ENCODE measurements at places on chromosomes 3 and 15.

- no peak for DNase-seq
These were observed 23.1 kb downstream of the U2SURP start for GRCh38 chr3:143024351-143024960.

DNA sequence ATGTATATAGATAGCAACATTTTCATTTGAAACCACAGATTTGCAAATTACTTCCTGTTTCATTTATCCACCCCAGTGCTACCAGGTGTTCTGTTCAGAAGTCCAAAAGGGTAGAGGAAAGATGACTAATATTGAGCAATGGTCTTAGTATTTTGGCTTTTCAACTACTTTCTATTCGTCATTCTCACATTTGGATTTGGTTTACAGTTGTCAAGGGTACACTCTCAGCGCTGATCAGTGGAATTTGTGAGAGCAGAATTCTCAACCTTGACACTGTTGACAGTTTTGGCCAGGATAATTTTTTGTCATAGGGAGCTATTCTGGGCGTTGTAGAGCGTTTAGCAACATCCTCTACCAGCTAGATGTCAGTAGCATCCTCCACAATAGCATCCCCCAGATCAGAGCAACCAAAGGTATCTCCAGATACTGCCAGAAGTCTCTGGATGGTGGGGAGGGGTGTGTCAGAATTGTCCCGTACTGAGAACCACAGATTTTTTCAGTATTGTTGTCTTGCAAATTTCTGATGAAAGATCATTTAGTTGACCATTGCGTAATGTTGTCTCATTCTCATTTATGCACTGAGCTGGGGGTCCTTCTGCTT lies 4.2 kb downstream of the HMCES start:
- DNase-seq, result no peak

DNA sequence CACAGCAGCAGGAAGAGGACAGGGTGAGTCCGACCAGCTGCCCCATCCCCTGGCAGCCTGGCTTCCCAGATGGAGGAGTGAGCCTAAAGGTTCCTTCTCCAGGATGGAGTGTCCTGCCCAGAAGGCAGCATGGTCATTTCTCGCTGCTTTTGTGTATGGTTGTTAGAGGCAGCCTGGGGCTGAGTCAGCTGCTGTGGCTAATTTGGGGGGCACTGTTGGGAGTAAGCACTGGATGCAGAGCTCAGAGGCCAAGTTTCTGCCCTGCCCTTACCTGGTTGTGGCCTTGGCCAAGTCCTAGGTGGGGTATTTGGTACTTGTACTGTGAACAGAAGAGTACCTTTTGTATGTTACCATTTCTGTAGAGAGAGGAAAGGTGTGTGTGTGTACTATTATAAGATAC lies 78.6 kb downstream of the ADAMTS7 start:
- DNase-seq, result no peak

DNA sequence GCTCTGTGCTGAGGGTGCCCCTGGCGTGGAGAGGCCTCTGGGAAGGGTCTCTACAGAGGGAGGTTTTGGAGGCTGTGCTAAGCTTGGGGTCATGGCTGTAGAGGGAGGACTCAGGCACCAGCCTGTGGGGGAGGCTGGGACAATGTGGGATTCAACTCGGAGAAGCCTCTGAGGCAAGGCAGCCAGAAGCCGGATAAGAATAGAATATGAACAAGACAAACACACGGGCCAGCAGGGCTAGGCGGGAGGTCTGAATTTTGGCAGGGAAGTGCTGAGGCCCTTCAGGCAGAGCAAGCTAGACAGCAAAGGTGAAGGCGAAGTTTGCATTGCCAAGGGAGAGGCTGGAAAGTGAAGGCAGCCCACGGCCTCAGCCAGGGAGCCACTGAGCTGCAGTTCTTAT lies 612.1 kb upstream of the NR2F2 start:
- DNase-seq, result no peak

GRCh38 chr15:60519218-60519617 lies 40.3 kb upstream of the ICE2 start:
- no peak for DNase-seq

DNA sequence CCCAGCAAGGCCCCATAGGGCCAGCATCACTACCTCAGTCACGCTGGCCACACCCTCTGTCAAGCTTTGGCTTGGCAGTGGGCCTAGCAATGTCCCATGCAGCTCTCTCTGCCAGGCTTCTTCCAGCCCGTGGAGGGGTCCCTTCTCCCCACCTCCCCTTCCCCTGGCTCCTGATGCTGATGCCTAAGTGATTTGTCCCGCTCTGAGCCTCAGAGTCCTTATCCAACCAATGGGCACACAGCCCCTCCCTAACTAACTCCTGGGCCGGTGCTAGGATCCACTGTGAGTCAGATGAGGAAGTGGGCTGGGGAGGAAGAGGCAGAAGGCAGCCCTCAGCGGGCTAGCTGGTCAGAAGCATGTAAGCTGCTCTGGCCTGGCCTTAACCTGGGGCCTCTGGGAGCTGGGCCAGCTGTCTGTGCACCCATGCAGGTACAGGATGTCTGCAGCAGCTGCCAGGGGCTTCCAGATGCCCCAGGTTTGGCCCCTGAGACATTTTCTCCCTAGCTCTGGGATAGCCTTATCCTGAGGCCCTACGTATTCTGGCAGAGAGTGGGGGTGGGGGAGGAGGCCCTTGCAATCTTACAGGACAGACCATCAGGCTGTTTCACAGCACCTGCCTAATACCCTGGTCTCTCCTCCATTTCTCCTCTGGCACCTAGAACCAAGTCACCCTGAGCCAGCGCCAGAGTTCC lies 740 bp upstream of the ZBTB47 start:
- DNase-seq, result no peak

DNA sequence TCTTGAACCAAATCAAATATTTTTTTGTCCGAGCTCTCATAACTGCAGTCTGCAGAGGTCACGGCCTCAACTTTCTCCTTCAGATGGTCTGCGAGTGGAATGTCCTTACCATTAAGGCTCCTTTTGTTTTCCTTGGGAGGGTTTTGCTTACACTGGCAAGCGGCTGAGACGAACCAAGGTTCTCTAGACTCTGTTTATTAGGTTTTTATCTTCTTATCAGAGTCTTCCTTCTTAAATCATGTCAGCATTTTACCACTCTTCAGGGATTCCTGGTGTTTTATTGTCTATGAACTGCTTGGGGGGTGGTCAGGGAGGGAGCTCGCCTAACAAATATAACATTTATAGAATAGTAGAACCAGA lies 773.7 kb upstream of the NR2F2 start:
- DNase-seq, result no peak

DNA sequence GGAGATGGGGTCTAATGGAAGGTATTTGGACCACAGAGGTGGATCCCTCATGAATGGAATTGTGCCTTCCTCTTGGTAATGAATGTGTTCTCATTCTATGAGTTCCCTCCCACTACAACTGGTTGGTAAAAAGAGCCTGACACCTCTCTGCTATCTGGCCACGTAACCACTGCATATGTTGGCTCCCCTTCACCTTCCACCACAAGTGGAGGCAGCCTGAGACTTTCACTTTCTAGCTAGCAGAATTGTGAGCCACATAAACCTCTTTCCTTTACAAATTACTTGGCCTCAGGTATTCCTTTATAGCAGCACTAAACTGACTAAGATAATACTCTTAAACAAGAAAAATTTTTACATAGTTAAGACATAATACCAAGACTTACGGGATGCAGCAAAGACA lies 155.3 kb downstream of the NR1I2 start:
- DNase-seq, result no peak

GRCh38 chr15:49075881-49076280 lies 29.6 kb upstream of the SECISBP2L start:
- DNase-seq, result no peak

DNA sequence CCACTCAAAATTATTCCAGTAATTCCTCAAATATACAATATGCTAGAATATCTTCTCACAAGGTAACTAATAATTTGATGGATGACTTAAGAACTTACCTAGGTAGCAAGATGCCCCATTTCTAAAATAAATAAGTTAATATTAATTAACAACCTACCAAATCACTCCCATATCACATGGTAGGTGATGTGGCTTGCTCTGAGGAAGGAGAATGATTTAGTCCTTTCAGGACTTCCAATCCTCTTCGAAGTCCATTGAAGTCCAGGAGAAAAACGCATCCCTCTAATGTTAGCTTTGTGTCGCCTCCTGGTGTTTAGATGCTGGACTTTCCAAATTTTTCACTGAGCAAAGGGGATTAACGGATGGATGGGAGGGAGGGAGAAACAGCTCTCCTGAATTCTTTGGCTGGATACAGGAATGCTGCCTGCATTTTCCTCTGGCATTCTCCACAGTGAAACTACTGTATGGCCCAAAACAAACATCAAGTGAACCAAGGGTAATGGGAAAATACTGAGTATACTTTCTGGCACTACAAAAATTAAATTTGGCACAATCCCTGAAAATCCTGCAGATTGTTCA lies 58.6 kb downstream of the PRICKLE2 start:
- DNase-seq, result peak; percentile 78

- no peak for DNase-seq
These were observed 38.6 kb downstream of the PIK3R4 start for GRCh38 chr3:130707902-130708601.

DNA sequence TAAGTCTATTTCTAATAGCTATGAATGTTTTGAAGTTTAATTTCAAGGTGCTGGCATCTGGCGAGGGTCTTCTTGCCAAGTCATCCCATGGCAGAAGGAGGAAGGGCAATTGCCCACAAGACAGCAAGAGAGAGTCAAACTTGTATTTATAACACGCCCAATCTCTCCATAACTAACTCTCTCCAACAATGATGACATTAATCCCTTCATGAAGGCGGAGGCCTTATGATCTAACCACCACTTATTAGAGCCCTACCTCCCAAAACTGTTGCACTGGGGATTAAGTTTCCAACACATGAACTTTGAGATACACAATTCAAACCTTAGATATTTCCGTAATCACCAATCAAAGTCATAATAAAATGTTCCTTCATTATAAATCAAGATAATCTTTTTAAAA lies 406.9 kb downstream of the CNTN6 start:
- DNase-seq, result no peak

GRCh38 chr15:57705746-57706404 lies 639 bp upstream of the POLR2M start:
- no peak for DNase-seq

DNA sequence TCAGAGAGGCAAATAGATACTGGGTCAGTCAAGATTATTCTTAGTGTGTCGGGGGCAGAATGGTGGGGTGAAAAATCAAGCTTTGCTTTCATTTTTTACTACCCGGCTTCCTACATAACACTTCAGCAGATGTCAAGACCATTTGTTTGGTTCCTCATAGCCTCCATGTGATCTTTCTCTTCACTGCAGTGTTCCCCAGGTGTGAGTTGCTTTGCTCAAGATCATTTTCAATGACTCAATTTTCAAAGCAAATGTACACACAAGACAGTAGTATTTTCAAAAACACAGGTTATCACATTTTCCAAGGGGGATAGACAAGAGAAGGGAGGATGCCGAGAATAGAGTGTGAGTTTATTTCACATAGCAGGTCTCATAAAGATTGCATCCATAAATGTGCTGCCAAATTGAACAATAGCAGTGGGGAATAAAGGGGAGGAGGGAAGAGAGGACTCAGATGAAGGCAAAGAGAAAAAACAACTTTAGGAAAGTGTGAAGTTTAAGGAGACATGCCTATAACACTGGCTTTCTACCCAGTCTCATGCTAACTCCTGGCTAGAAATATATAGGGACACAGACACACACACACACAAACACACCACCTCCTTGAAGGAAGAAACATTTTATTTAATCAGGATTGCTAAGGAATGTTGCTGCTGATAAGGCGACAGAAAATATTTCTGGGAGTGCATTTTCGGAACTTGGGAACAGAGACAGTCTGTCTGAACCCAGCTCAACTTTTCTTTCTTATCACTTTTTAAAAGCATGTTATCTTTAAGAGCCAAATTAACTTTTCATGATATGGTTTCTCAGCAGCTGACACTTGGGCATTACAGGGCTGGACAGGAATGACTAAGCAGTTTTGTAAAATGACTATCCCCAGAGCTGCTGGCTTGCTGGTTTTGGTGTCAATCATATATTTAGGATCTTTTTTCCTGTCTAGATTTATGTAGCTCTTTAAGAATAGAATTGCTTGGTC lies 402.4 kb downstream of the RBMS3 start:
- DNase-seq, result no peak
